ENCODE measurements at places on chromosomes 3 and 15.

- no peak for DNase-seq
Observed at GRCh38 chr3:57864853-57865252, 108.7 kb downstream of the SLMAP start.

DNA sequence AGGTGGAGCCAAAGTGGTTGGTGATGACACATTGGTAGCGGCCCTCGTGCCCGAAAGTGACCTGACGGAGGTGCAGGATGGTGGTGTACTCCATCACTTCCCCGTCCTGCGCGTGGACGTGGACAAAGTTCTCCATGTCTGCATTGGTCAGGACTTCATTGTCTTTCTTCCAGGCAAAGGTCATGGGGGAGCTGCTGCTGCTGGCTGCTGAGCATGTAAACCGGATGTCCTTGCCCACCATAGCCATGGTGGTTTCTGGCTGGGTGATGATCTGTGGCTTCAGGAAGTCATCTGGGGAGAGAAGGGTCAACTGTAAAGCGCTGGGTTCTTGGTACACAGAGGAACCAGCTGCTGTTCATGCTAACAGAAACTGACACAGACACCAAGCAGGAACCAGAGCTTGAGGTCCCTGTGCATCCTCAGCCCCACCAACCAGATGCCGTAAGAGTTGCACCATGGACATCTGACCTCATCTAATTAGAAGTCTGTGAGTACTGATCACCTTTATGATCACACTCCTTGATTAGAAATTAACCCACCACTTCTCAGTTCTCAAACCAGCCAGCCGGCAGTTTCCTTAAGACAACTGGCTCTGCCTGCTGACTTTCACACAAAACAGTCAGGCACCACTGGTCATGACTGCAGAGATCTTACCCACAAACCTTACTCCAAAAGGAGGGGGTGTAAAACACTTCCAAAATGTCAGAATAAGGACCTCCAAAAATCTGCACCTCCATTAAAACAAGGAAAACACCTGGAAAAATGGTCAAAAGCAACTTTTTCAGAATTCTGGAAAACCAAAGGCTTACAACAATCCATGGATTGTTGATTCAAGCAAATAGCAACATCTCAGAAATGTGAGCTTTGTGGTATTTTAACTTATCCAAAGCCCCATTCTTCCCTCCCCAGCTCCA lies 114.6 kb downstream of the LRIG1 start:
- no peak for DNase-seq

DNA sequence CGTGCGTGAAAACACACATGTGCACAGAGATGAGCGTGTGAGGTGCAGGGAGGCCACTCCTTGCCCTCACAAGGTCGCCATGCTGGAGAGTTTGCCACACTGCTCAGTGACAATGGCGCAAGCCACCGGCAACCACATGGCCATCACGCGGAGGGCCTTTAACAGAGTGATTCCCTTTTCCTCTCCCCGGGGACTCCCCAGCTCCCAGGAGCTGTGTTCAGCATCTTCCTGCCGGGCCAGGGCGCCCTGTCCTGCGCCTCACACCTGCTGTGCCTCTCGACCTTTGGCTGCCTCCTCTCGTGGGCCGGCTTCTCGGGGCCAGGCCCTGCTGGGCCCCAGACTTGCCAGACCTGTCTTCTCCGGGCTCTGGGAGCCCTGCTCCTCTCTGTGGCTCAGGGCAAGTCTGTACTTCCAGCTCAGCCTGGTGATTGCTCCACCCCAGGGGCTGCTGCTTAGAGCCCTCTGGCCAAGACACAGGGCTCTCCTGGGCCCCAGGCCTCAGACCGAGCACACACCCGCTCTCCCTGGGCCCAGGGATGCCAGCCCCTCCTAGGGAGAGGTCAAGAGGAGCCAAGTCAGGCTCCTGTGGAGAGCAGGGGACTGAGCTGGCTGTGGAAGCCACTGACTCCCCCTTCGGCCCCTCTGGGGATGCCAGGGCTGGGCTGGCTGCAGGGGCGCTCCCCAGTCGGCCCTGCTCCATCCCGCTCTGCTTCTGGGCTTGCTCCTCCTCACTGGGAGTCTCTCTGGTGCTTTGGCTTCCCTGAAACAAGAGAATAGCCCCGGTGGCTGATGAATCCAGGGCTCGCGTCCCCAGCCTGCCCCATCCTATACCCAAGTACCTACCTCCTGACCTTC lies 5.6 kb downstream of the CCDC9B start:
- no peak for DNase-seq

GRCh38 chr3:51568996-51569395 lies 30.5 kb downstream of the RAD54L2 start:
- DNase-seq = no peak

- no peak for DNase-seq
Observed at GRCh38 chr15:95687686-95688085, 642.8 kb upstream of the NR2F2 start.

- DNase-seq = no peak
Observed at GRCh38 chr15:46471096-46471495, 836.3 kb downstream of the SQOR start.

DNA sequence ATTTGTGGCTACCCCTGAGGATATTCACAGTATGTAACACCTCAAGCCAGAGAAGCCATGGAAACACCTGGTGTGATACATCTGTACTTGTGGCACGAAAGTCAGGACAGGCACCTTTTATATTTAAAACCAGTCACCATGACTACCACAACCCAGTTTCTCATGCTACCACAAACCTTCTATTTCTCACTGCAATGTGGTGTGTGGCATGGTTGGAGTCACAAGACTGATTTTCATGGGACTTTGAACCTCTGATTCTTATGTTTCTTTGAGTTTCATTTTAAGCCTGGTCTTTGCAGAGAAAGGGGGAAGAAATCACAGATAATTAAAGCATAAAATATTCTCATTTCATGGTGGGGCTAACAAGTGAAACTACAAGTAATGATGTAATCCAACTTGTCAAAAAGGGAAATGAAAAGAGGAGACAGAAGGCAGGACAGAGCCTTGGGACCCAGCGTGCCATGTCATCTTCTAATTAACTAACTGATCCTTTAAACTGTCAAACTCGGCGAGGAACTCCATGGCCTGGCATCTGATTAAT lies 175.9 kb downstream of the PDZRN3 start:
- no peak for DNase-seq

DNA sequence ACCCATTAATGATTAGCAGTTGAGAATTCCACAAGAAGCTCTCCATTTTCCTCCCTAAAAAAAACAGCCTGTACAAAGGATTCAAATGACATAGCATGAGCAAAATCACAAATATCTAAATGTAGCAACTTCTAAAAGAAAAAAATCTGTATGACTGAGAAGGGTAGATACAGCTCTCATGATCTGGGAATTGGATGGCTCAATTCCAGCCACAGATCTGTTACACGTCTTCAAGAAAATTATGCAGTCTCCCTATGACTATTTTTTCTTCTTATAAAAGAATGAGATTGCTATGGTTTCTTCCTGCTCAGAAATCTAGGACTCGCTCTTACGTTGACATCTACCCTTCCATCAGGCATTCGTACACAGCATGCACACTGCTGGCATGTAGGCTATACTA lies 71.5 kb downstream of the PLCH1 start:
- DNase-seq = no peak
